Fibroblast of the aortic adventitia (primary cell): ENCODE measurements at places on chromosomes 13 and 19. TPM values are rescaled to one million over a fixed set of nuclear protein-coding genes. Genes with fewer than 3 reads are reported as not detected.

The RXFP2 gene
- total RNA-seq = not detected in 2 replicates

The PPP2R1A gene
- total RNA-seq = 176 and 187 TPM in 2 replicates

The SIGLEC14 gene
- total RNA-seq = not detected in 2 replicates

The SYNGR4 gene
- not detected in 2 replicates for total RNA-seq

The KLF12 gene
- total RNA-seq = 10.6 and 28.7 TPM in 2 replicates

The TMEM86B gene
- total RNA-seq = 1.7 and 1.8 TPM in 2 replicates

The NLRP11 gene
- not detected in 2 replicates for total RNA-seq

The ERFL gene
- total RNA-seq = 0.57 TPM in 1 of 2 replicates, not detected in the other
